ENCODE measurements at places on chromosomes 16 and 17.

DNA sequence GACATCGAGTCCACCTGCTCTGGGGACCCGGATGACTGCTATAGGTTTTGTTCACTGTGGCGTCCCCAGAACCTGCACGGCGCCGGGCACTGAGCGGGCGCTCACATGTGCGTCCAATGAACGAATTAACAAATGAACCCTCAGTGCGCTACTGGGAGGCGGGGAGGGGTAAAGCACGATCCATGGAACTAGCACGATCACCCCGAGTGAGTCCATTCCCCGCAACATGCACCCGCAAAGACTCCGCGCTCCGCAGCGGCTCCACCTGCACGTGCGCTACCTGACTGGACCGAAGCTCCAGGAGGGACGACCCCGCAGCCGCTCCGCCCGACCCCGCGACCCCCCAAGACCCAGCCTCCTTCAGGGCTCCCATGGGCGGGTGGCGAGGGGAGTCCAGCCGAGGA is 491 bp downstream of the TRAP1 start:
- peak; percentile 30 for DNase-seq

GRCh38 chr17:62064029-62064790 is 868 bp downstream of the MED13 start:
- DNase-seq = peak; percentile 28

DNA sequence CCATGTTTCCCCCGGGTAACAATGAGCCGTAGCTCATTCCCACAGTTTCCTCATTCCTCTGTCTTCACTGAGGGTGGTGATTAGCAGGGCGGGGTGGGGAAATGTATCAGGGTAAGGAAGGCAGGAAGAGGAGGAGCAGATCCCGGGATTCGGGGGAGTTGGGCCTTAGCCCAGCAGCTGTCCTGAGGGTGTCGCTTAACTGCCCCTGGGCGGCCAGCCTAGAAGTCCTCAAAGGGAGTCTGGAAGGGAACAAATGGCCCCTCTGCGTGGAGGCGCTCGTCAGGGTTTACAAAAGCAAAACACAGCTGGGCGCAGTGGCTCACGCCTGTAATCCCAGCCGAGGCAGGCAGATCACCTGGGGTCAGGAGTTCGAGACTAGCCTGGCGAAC is 14.3 kb downstream of the MLYCD start:
- DNase-seq = no peak

DNA sequence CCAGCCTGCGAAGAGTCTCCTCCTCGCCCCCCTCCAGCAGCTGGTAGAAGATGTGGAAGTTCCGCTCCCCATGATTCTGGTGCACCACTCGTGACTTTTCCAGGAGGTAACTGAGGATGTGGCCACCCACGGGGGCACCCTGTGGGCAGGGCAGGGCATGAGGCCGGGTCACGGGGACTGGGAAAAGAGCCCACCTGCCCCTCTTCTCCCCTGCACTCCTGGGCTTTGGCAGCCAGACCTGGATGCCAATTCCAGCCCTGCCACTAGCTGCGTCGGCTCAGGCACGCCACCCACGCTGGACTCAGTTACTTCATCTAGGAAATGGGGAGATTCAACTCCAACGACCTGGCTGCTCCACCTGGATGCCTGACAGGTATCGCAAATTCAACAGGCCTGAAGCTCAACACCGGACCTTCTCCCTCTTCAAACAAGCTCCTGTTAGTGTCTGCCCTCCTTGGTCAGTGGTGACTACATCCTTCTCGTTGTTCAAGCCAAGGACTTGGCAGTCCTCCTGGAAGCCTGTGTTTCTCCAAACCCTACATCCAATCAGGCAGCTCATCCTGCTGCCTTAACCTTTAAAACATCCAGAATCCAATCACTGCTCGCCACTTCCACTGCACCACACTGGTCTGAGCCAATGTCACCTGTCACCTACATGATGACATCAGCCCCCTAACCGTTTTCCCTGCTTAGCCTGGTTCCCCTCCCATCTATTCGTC is 11.6 kb downstream of the MYO1C start:
- DNase-seq = no peak

DNA sequence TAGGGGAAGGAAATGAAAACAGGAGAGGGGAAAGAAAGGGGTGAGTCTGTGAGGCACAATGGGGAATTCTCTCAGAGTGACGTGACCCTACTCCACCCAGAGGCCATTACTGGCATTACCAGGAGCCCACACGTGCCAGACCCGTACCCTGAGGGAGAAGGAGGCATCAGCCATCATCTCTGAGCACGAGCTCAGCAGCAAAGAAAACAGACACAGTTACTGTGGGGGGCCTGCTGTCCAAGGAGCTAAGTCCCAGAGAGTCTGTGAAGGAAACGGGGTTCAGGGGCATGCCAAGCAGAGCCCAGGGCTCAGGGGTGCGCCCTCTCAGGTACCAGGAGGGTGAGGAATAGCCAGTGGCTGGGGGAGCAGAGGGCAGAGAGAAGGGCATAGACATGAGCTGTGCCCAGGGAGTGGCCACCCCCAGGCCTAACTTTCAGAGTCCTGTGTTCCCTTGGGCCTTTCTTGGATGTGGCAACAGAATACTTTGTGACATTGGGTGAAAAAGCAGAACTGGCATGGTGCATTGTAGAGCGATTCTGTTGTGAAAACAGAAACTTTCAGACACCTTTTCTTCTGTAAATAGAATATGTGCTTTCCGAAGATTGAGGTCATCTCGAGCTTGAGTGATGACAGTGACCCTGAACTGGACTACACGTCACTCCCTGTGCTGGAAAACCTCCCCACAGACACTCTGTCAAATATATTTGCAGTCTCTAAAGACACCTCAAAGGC is 11.3 kb downstream of the TAF1C start:
- DNase-seq = peak; percentile 86

DNA sequence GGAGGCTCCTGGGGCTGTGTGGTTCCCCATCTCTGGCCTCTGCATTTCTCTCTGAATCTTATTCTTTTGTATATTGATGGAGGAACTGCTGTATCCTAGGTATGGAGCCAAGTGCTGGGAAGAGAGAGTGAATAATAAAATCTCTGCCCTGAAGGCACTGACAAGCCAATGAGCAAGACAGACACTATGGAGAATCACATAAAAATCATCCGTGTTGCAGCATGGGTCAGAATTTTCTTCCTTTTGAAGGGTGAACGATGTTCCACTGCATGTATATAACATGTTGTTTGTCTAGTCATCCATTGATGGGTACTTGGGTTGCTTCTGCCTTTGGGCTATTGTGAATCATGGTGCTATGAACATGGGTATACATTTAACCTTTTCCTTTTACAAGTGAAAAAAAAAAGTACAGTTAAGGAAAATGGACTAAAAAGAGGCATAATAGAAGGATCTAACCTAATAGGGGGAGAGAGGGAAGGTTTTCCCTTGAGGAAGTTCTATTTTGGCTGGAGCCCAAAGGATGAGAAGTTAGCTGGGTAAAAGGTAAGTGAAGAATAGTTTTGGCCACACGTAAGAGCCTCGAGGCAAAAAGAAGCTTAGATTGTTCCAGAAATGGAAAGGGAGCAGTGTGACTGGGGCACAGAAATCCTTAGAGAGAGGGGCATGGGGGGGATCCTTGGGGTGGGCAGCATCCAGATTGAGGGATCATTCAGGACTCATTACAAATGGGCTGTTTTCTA is 32.3 kb upstream of the GNA13 start:
- no peak for DNase-seq

GRCh38 chr16:50457423-50457822 is 88.6 kb upstream of the BRD7 start:
- no peak for DNase-seq

GRCh38 chr17:47839071-47839470 is 2.0 kb downstream of the SCRN2 start:
- no peak for DNase-seq

DNA sequence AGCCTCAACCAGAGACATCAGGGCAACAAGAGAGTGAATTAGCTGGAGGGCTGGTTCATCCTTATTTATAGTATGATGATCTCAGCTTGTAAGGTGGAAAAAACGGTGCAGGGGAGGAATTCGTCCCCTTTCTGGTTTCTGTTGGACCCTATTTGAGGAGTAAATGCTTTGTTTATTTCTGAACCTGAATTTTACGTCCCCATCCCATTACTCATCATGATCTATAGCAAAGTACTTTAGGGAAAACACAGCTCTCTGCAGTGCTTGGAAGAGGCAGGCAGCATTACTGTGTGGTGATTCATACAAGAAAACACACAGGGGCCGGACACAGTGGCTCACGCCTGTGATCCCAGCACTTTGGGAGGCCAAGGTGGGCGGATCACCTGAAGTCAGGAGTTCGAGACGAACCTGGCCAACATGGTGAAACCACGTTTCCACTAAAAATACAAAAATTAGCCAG is 8.0 kb upstream of the VAT1L start:
- peak; percentile 91 for DNase-seq

DNA sequence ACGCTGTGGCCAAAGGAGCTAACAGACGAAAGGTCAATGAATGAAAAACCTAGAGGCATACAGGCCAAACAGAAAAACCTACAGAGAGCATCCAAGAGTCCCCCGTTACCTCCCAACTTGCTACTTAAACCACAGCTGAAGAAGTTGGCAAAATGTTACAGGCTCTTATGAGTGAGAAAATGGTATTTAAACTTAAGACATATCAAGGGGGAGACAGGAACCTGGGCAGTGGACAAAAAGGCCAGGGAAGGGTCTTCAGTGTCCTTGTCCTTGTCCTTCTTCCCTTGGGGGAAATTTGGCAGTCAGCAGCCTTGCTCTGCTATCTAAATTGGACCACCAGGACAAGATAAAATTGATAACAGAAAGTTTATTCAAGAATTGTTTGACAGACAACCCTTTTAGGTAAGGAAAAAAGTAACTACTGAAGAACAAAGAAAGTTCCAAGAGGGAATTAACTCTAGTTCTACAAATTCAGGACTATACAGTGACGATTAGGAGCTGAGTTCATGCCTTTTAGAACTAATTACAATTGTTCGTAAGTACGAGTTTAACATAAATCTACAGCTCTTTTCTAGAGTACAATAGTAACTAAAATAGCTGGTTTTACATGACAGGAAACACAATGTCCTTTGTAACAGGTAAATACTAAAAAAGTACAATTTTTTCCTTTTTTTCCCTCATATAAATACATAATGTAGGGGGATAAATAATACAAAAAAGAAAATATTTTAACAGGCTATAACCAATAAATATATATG is 3.8 kb upstream of the HOXB2 start:
- DNase-seq = no peak

DNA sequence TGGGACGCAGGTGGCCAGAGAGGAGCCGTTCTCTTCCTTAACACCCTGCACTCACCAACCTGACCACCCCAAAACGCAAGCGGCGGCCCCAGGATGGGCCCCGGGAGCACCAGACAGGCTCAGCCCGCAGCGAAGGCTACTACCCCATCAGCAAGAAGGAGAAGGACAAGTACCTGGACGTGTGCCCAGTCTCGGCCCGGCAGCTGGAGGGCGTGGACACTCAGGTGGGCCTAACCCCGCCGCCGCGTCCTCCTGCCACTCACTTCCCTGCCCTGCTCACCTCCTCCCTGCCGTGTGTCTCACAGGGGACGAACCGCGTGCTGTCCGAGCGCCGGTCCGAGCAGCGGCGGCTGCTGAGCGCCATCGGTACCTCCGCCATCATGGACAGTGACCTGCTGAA is 4.6 kb upstream of the HSD3B7 start:
- no peak for DNase-seq

- DNase-seq = no peak
Measured at GRCh38 chr16:68227850-68228553, 7.9 kb downstream of the ESRP2 start.

- no peak for DNase-seq
Measured at GRCh38 chr17:42408061-42408460, 15.0 kb downstream of the CAVIN1 start.

GRCh38 chr17:18236494-18236893 is 11.1 kb downstream of the LLGL1 start:
- no peak for DNase-seq

DNA sequence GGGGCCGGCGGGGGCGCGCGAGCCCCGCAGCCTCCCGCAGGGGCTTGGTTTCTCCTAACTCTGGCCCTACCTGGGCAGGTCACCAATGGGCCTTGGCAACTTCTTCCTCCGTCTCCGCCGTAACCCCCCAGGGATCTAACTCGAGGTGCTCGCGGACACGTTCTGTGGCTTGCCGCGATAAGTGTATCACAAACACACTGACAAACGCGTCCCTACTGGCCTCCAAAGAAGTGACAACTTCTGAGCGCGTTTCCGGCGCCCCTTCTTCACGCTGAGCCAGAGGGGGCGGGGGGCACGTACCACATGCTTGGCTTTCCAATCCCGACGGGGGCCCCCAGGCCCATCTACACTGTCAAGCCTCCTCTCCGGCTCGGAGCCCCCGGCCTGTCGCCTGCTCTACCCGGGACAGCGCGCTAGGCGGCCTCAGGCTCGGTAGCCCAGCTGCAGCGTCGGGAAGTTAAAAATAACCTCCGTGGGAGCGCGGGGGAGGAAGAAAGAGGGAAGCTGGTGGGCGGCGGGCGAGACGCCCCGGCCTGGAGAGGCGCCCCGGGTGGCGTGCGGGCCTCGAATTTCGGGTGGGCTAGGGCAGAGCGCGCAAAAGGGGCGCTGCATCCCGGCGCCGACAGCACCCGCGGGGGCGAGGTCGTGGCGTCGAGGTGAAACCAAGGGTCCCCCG is 725 bp upstream of the SPHK1 start:
- DNase-seq = peak; percentile 59

- no peak for DNase-seq
Measured at GRCh38 chr17:17510456-17511292, 14.5 kb upstream of the RASD1 start.

DNA sequence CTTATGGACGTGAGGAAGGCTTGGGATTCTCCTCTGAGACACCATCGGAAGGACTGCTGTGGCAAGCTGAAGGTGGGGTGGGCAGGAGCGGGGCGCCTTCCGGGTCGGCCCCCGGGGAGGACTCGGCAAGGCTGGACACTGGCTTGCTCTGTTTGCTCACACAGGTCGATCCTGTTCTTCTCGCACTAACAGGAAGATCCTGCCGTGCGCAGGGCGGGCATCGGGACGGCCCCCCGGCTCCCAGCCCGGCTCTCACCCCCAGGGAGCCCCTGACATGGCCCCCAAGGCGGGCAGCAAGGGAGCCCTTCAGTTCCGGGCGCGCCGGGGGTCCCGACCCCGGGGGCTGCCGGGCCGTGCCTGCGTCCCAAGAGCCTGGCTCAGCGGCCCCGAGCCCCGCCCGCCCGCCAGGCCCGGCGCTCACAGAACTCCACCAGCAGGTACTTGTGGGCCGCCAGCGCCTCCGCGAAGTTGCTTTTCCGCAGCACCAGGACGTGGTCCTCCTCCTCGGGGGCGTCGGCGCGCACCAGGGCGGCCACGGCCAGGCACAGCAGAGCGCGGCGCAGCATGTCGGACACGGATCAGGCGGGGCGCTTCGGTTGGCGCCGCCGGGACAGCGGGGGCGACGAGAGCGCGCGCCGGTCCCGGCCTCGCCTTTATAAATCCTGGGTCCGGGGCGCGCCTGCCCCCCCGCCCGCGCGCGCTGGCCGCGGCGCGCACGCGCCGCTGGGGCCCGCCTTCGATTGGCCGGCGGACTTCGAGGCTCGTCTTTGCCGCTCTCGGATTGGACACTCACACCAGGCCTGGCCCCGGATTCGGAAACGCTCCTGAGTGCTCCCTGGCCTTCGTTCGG is at the start of gene P4HB:
TSS of gene P4HB (minus strand) at position 630 of the 850 bp plus-strand sequence. CDS start at position 566, 64 bp downstream.
- no peak for DNase-seq

- DNase-seq = no peak
Measured at GRCh38 chr17:69367298-69367697, 40.4 kb upstream of the ABCA5 start.

Measured in HTR-8/SVneo (cell line).